ENCODE measurements at places on chromosomes 1 and 21.

GRCh38 chr1:210250998-210251679, 18.5 kb downstream of the SERTAD4 start:
- peak; percentile 86 for DNase-seq

GRCh38 chr1:211732293-211732980, 57.0 kb upstream of the NEK2 start:
- no peak for DNase-seq

- DNase-seq: no peak
These were observed 30.0 kb upstream of the MRPS6 start for GRCh38 chr21:34043333-34043732.

- DNase-seq: peak; percentile 68
These were observed 1.1 kb upstream of the TBX15 start for GRCh38 chr1:118989006-118989815.

DNA sequence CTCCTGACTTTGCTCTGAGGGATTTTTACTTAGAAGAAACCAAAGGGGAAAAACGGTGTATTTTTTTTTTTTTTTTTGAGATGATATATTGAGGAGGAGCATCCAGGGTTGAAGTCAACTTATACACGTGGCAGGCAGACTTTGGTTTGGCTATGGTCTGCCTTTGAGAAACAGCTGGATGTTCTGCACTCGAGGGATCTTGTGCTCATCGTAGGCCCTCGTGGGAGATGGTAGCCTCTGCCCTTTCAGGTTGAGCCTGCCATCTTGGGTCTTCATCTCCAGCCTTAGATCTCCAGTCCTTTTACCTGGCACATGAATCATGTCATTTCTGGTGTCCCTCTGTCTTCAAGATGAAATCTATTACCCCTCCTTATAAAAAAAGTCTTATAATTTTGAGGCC, 67.1 kb upstream of the UBE2U start:
- DNase-seq: no peak

DNA sequence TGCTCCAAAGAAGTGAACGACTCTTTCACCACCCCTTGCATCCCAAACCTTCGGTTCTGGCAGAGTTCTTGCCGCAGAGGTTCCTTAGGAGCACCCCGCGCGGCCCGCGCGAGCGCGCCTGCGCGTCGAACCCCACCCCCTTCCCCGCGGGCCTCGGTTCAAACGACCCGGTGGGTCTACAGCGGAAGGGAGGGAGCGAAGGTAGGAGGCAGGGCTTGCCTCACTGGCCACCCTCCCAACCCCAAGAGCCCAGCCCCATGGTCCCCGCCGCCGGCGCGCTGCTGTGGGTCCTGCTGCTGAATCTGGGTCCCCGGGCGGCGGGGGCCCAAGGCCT, at the start of gene C1orf56:
C1orf56 (plus strand) TSS at position 161 of the 334 bp plus-strand sequence; CDS start at position 258, 97 bp downstream.
- DNase-seq: peak; percentile 90

DNA sequence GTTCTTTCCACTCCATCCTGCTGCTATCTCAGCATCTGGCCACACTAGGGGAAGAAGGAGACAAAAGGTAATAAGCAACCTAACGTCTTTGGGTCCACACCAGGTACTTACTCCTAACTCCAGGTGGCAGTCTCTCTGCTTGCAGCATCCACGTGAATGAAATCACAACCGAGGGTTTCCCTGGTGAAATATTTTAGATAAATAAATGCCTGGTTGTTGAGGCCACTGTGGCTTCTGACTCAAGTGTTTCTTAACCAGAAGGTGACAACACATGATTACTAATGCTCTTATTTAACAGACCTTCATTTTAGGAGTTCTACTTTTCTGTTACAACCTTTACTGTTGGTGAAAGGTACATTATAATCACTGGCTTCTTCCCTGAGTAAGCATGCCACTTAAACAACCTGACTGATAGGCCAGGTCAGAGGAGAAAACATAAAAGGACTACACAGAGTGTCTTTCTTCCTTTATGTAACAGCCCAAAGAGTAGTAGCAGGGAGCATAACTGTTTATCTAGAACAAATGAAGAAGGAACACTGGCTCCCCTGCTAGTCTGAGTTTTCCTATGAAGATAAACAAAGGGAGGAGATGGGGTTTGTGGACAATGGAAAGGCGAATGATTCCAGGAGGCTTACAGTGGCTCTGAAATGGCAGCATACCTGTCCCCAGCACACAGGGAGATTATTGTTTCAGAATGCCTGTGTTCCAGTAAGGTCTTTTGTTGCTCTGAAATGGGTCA, 59.9 kb downstream of the SYT6 start:
- DNase-seq: no peak

DNA sequence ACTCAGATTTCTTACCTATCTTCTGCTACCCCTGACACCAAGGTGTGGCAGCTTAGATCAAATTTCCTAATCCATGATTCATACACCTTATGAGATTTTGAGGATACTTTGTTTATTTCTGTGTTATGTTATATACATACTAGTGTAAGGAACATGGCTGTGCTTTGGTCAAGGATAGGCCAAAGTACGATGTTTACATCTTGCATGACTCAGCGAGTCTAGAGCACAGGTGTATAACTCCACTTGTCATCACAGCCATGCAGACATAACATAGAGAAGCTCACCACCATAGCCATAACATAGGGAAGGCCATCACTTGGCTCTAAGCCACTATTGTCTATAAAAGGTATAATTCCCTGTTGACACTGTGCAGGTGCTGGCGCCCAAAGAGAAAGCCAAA, 61.2 kb downstream of the GBP6 start:
- no peak for DNase-seq

- peak; percentile 32 for DNase-seq
These were observed 17.5 kb upstream of the DUSP10 start for GRCh38 chr1:221759436-221759835.

GRCh38 chr1:40651138-40651857, 14.2 kb downstream of the RIMS3 start:
- DNase-seq: no peak

DNA sequence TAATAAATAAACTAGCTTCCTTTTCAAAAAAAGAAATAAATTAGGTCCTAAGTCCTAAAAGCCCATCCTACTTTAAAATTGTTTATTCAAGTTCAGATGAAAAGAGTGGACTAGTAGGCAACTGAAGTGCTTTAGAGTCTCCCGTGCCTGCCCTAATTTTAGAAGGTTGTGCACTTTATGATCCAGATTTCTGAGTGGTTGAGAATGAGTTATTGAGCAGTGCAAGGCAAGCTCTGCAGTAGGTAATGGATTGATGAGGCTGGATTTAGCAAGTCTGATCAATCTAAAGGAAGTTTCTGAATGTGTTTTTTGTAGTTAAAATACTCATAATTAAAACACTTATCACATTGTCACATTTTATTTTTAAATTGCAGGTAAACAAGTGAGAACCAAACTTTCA, 13.0 kb downstream of the GGPS1 start:
- DNase-seq: no peak

DNA sequence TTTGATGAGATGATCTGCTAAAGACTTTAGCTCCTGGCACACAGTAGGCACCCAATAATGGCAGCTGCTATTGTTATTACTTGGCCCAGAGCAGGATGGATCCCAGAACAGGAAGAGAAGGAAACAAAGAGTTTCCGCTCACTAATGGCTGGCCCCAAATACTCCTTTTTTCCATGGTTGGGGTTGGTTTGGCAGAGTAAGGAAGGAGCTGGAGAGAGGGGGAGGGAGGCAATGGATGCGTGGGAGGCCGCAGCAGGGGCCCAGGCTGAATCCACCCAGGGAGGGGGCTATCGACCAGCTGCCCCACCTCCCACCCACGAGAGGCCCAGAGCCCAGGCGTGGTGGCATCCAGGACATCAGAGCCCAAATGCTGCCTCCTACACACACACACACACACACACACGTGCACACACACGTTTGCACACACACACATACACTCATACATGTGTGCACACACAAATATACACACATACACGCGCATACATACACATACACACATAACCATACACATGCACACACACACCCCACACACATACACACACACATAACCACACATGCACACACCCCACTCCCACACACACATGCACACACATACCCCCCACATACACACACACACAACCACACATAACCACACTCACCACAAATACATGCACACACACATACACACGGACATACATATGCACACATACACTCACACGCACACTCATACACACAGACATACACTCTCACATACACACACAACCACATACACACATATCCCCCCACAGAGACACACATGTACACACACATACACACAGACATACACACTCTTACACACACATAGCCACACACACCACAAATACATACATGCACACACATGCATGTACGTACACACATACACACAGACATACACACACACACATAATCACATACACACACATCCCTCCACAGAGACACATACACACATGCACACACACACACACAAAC, 25.2 kb downstream of the C1QB start:
- DNase-seq: peak; percentile 34

GRCh38 chr1:54239035-54239383, 39.0 kb downstream of the MRPL37 start:
- DNase-seq: no peak

DNA sequence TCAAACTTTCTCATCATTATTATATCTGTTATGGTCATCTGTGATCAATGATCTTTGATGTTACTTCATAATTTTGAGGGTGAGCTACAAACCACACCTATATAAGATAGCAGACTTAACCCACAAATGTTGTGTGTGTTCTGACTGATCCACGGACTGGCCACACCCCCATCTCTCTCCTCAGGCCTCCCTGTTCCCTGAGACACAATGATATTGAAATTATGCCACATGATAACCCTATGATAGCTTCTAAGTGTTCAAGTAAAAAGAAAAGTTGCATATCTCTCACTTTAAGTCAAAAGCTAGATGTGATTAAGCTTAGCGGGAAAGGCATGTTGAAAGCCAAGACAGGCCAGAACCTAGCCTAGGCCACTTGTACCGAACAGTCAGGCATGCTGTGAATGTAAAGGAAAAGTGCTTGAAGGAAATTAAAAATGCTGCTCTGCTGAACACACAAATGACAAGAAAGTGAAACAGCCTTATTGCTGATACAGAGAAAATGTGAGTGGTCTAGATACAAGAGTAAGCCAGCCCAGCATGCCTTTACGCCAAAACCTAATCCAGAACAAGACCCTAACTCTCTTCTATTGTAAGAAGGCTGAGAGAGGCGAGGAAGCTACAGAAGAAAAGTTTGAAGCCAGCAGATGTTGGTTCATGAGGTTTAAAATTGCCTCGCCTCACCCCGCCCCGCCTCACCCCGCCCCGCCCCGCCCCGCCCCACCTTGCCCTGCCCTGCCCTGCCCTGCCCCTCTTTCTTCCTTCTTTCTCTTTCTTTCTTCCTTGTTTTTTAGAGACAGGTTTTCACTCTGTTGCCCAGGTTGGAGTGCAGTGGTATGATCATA, 16.5 kb downstream of the CTSS start:
- no peak for DNase-seq

All from retina (tissue), 1 donor.